ENCODE measurements at places on chromosomes 16 and 17. TPM values are rescaled to one million over a fixed set of nuclear protein-coding genes. Genes with fewer than 3 reads are reported as not detected.

The TPPP3 gene
- 0.66 TPM for total RNA-seq

The ADAM11 gene
- total RNA-seq = under 0.01 TPM

The RPGRIP1L gene
- 10.8 TPM for total RNA-seq

The ABCC11 gene
- 0.26 TPM for total RNA-seq

The ORMDL3 gene
- total RNA-seq = 98.3 TPM

The TP53TG3B gene
- total RNA-seq = not detected

The ST6GALNAC2 gene
- total RNA-seq = 5.7 TPM

The G6PC1 gene
- total RNA-seq = not detected

The TSPOAP1 gene
- not detected for total RNA-seq
